ENCODE measurements at places on chromosomes 11 and 22. TPM values are rescaled to one million over a fixed set of nuclear protein-coding genes. Genes with fewer than 3 reads are reported as not detected.

Gene RCOR2
- not detected for total RNA-seq

DNA sequence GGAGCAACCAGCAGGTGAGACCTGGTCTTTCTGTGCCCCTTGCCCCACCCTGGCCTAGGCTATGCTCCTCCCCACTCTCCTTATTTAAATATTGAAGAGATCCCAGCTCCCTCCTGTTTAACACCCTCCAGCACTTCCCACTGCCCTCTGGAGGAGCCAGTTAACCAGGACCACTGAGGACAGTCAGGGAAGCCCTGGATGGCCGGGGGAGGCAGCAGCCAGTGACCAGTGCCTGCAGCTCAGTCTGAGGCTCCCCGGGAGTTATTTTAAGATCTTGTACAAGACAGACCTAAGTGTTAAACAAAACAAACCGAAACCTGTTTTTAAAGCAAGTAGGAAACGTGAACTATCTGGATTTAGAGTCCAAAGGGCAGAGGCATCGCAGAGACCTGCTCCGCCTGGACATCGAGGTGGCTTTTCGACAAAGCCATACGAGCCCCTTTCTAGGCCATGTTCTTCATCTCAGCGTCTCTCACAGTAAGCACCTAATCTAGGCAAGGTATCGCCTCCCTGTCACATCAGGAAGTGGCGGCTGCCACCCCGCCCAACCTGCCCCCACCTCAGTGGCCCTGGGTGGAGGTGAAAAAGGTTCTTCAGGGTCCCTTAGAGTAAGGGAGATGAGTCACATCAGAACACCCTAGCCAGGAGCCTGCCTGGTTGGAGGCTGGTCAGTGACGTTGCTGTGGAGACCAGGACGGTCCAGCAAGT lies 35.2 kb downstream of the TRMU start:
- no peak for DNase-seq

Gene NXPE1
- total RNA-seq: not detected

Gene TEX54
- total RNA-seq: not detected

Gene ALX4
- total RNA-seq: not detected

DNA sequence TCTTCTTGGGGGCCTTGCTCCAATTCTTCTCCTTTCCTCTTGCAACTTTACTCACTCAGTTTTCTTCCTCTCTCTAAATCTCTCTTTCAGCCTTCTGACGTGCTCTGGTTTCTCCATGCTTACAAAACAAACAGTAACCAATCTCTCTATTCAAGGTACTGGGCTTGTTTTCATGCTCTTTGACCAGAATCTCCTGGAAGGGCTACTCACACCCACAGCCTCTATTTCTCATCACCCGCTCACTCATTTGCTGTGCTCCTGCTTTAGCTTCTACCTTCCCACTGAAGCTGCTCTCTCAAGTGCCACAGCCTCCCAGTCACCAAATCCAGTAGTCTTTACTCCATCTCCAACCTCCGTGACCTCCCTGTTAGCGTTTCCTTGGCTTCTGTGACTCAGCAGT lies 60.4 kb downstream of the SERGEF start:
- DNase-seq: no peak

Gene ROBO4
- total RNA-seq: not detected

DNA sequence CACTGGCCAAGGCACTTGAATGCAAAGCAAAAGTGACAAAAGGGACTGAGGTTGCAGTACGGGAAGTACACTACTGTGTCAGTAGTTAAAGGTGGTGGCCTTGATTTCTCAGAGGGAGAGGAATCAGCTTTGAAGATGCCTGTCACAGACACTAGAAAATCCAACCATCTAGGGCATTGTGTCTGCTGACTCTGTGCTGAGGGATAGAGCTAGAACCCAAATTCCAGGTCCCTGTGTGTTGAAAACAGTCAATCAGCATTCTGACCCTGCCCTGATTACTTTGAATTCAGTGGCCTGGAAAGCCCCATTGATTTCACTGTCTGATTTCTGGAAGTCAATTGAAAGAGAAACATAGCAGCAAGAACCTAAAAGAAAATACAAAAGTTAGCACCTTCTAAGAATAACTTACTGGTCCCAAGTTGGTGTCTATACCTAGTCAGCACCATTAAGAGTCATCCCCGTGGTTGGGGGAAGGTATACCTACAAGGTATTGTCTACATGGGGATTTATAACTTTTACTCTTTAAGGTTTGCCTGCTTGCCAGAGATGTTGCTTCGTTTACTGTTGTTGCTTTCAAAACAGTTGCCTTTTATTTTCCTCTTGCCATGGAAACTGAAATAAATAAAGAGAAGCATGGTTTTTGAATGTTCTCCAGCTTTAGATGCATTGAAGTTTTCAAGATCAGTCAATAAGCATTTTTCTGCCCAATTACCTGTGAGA lies 97.3 kb downstream of the PDHX start:
- no peak for DNase-seq

Gene ALDH3B2
- total RNA-seq: not detected

- DNase-seq: no peak
Observed at GRCh38 chr11:21707116-21707739, 485.7 kb upstream of the ANO5 start.

Gene KRTAP5-7
- not detected for total RNA-seq

- DNase-seq: no peak
Observed at GRCh38 chr11:128733440-128734102, 39.7 kb downstream of the FLI1 start.

- DNase-seq: no peak
Observed at GRCh38 chr11:10381736-10382135, 73.3 kb upstream of the AMPD3 start.

DNA sequence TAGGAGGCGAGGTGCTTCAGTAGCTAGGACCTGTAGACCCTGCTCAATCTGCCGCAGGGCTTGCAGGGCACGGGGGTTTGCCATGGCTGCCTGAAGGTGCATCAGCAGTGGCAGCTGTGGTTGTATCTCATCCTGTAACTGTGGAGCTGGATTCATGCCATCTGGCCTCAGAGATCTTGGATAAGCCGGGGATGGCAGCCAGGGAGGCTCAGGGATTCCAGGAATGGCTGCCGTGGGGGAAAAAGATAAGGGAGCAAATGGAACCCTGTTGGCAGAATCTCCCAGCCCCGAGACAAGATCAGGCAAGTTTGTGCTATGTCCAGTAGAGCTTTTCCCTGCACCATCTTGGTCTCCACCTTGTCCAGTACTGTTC lies 1.8 kb downstream of the UBQLN3 start:
- DNase-seq: no peak

Gene RNF169
- 4.8 TPM for total RNA-seq

DNA sequence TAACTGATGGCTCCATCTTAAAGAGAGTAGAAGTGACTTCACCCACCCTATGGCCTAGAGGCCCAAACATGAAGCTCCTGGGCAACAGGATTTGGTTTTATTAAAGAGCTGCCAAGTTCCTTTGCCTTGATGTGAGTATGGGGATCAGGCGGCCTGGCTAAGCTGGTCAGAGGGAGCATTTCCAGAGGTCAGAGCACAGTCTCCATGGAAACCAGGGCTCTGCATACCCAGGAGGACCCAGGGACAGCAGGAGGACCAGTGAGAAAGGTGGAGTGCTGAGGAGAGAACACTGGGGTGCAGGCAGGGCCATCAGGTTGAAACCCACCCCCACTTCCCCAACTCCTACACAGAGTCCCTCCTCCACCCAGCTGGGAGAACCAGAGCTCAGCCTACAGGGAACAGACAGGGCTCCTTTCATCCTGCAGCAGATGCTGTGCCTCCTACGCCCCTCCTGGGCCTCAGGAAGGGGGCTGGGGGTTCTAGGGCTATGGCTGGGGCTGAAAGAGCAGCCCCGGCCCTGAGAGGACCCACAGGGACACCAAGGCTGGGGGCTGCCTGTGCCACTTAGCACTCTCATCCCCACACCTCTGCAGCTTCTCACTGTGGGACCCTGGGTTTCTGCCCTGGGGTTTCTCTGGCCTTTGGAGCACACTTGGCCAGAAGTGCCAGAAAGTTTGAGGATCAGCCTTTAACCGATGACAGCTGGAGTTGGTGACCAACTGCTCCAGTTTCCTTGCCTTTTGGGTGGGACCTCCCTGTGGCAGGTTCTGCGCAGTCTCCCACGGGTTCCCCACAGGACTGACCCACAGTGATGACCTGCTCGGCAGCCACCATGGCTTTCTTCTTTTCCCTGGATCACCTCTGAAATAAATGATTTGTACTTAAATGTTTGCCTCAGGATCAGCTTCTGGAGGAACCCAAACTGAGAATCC lies 13.8 kb upstream of the P2RY6 start:
- DNase-seq: no peak

- DNase-seq: peak; percentile 94
Observed at GRCh38 chr11:45147017-45147728, 734 bp downstream of the PRDM11 start.

Gene KDELR3
- total RNA-seq: 250 TPM

GRCh38 chr11:78467931-78468330 lies 50.3 kb upstream of the GAB2 start:
- DNase-seq: no peak

DNA sequence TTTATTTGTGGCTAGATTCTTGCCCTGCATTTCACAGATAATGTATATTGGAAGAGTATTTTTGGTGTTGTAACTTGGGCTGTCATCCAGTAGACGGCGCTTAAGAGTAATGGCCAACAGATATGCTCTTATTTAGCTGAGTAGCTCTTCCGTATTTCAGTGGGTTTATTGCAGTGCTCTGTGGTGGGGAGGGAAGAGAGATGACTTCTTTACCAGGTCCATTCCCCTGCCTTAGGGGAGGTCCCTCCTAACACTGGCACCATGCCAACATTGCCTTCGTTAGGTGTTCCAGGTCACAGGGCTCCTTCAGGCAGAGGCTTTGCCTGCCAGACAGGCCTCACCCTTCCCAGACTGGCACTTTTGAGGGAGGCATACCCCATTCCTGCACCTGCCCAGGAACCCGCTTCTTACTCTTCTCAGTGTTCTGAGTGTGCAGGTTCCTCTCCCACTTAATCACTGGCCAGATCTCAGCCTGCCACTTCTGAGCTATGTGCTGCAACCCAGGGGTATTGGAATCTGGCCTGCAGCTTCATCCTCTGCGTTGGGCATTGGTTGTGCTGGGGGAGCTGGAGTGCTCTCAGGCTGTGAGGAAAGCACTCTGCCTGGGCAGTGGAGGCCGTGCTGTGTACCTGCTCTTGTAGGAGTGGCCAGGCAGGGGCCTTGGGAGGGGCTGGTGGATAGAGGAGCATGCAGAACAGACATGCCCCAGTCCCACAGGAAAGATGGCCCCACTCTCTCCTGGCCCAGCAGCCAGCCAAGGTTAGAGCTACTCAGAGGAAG lies 29.4 kb upstream of the SLN start:
- peak; percentile 8 for DNase-seq

Gene SYT7
- total RNA-seq: 0.41 TPM

Gene HTR3B
- total RNA-seq: not detected

Gene PRG3
- not detected for total RNA-seq

GRCh38 chr22:30104501-30105156 lies 24.4 kb downstream of the HORMAD2 start:
- no peak for DNase-seq

- DNase-seq: no peak
Observed at GRCh38 chr22:23457380-23457985, 122.6 kb downstream of the IGLL1 start.

DNA sequence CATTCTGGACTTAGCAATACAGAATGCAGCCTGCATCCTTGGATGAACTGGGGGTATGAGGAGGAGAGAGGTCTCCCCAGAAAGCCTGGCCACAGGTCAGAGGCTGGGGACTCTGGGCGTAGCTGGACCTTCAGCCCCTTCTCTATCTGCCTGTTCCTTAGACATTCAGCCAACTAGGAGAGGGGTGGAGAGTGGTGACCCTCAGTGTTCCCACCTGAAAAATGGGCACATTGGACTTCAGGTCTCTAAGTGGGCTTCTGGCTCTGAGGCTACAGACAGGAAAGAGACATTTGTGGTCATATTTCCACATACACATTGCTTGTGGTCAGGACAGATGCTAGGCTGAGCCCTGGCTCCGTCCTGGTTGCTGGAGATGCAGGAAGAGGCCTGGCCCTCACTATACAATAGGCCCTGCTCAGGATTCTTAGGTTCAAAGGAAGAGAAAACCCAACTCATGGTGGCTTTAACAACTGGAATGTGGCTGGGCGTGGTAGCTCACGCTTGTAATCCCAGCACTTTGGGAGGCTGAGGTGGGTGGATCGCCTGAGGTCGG lies 30.1 kb upstream of the CBX7 start:
- DNase-seq: no peak

DNA sequence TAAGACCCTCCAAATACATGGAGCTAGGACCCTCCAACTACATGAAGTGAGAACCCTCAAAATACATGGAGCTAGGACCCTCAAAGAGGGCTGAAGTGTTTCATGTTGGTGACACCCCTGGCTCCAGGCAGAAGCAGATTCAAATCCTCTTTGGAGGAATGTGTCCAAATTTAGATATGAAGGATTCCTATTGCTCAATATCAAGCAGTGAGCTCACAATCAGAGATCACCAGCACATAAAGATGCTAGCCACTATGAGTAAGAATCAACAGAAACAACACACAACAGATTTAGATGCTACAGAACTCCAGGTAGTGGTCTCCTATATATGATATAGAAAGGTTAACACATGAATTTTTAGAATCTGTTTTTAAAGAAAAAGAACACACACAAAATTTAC lies 11.2 kb upstream of the RAB3IL1 start:
- no peak for DNase-seq

GRCh38 chr11:33689085-33689484 lies 11.5 kb downstream of the C11orf91 start:
- no peak for DNase-seq

Gene NCR3LG1
- total RNA-seq: 1.8 TPM

DNA sequence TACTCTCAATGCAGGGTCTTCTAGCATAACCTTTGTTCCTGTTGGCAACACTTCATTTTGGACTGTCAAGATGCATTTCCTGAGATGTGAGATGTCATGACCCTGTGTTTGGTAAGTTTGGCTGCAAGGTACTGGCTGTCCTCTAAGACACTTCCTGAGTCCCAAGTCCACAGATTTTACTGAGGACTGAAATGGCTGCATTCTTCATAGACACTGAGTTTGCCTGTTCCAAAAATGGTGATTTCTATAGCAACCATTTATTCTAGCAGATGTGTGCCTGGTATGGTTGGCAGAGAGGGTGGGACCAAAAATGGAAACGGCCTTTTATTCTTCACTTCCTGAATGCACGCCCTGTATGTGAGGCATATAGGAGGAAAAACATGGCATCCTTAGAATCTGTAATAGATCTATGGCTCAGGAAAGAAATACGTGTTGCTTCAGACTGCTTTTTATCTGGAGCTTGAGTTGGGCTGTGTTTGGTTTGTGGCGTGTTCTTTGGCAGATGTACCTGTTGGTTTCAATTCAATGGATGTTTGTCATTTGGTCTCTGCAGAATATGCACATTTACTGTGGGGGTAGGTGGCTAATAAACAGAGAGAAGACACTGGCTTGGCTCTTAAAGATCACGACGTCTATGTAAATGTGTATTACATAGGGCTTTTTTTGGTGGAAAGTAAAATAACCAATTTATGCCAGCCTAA lies 62.4 kb downstream of the ZBTB16 start:
- DNase-seq: no peak

Gene MIOX
- total RNA-seq: 1.9 TPM

Gene CST6
- total RNA-seq: not detected

GRCh38 chr11:2306452-2306823 lies 4.6 kb downstream of the TSPAN32 start:
- DNase-seq: peak; percentile 11
